SK-N-MC (cell line): ENCODE measurements at places on chromosomes 5 and 9.

GRCh38 chr9:84856181-84856632 lies 186.7 kb downstream of the NTRK2 start:
- no peak for DNase-seq

DNA sequence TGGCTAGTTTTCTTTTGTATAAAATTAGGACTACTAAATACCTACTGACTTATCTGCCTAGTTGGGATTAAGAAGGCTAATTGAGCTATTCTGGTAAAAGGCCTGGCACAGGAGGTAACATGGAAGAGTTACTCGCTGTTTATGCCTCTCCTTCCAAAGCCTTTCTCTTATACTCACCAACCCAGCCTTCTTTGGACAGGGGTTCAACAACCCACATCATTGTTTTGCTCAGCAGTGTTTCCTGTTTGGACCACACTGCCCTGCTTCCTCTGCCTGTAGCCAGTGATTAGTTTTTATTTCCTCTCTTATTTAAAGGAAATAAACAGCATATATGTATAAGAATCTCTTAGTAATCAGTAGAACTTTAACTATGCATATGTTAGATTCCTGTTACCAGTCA lies 85.1 kb upstream of the TLX3 start:
- no peak for DNase-seq

- no peak for DNase-seq
Measured at GRCh38 chr5:31470608-31471007, 61.3 kb downstream of the DROSHA start.

GRCh38 chr9:127923771-127924170 lies 6.8 kb downstream of the PIP5KL1 start:
- no peak for DNase-seq

DNA sequence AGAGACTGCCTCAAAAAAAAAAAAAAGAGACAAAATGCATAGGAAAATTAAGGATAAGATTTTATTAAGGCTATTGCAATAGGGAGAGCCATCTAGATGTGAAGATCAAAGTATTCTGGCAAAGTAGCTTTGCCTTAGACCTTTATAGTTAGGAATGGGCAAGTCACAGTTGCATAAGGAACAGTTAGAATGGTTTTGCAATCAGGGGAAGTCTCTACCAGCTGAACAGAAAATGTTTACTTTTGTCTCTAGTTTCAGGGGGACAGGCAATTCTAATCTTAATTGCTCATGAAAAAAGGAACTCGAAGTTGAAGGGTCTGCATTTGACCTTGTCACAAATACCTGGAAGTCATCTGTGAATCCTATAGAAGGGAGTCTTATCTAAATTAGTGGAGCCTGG lies 13.1 kb upstream of the ATP6V1G1 start:
- no peak for DNase-seq

- no peak for DNase-seq
Measured at GRCh38 chr5:37553720-37554404, 174.7 kb downstream of the WDR70 start.

GRCh38 chr5:155069961-155070360 lies 56.4 kb downstream of the KIF4B start:
- DNase-seq, result no peak

DNA sequence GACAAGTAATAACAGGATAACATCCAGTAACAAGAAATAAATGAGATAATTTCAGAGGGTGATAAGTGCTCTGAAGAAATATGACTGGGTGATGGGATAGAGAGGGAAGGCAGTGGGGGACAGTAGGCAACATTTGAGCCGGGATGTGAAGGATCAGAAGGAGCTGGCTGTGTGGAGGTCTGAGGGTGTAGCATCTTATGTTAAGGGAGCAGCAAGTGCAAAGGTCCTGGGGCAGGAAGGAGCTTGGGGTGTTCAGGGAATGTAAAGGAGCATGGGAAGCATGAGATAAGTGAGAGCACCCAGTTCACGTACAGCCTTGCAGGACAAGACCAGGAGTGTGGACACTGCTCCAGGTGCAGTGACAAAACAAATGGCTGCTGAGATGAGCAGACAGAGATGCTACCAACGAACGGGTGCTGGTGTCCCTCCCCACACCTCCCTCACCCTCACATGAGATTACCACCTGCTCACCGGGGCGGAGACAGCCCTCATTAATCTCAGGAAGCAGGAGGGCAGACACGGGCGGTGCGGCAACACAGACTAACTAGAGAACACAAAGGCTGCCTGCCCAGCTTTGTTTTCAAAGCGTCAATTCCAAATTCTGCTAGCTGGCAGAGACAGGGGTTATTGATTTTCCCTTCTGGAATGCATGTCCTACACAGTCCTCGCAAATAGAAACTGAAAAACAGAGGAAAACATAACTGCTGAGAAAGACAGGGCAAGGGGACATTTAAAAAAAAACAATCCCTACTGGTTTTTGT lies 298.1 kb upstream of the PANK3 start:
- DNase-seq, result no peak

DNA sequence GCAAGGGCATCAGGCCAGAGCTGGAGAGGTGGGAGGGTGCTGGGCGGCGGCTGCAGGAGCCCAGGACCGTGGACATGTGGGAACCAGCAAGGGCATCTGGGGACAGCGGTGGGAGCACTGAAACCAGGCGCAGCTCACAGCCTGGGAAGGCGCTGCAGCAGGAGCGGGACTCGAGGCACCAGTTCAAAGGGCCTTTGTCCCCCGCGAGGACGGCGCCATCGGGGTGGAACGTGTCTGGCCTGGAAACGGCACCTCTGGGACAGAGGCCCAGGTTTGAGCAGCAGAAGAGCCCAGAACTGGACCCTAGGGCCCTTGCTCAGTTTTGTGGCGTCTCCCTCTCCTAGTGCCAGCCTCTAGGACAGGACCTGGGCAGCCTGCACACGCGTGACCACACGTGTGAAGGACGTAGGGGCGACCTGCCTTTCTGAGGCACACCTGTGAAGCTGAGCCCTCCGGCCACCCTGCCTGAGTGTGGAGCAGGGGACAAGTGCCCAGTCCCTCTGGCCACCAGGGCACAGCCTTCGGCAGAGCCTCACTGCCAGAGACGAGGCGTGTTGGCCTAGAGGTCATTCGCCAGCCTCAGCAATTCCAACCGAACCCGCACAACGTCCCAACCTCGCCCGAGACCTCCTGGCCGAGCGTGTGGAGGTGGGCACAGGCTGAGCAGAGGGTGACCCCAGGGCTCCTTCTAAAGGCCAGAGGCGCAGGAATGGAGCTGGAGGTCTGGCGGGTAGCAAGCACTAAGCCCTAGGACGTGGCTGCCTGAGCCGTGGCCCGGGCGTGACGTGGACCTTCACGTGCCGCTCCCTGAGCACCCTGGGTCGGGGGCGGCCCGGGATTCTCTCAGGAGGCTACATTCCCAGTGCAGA lies 2.2 kb upstream of the TMEM210 start:
- DNase-seq, result no peak

DNA sequence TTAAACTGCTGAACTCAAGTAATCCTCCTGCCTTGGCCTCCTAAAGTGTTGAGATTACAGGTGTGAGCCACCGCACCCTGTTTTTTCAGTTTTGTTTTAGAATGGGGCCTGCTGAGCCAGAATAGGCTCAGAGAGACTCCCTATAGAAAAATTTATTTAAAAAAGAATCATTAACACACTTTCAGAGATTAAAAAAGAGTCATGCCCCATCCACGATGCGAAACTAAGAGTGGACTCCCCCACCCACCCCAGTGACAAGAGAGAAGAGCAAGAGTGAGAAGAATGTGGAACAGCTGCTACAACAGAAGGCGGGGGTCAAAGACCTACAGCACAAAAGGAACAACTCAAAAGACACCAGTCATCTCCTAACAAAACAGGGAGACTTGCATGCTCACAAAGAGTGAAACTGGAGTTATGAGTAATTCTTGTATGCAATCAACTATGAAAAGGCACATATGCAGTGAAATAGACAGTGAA lies 47.2 kb downstream of the GLDC start:
- DNase-seq, result no peak

- DNase-seq, result no peak
Measured at GRCh38 chr5:79567926-79568549, 44.2 kb upstream of the TENT2 start.

GRCh38 chr9:132020272-132020671 lies 59.4 kb downstream of the MED27 start:
- no peak for DNase-seq

- no peak for DNase-seq
Measured at GRCh38 chr5:68405784-68406743, 190.5 kb downstream of the PIK3R1 start.

DNA sequence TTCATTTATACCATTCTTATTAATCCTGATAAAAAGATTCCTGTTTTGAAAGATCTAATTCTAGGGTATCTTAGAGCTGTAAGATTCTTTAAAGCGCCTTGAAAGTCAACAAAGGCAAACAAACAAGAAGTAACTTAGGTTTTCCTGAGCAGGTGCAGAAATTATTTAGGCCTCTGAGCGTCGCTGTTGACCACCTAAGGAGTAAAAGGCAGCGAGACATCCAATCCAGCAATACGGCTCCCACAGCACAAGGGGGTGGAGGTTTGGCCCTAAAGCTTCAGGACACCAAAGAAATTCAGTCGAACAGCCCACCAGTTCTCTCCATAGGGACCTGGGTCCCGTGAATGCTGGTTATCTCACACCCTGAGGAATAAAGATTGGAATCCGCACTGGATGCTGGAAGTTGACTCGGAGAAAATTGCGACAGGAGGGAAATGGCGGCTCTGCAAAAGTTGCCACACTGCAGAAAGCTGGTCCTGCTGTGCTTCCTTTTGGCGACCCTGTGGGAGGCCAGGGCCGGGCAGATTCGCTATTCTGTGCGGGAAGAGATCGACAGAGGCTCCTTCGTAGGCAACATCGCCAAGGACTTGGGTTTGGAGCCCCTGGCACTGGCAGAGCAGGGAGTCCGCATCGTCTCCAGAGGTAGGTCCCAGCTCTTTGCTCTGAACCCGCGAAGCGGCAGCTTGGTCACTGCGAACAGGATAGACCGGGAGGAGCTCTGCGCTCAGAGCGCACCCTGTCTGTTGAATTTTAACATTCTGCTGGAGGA lies at the start of gene PCDHGA2:
TSS of gene PCDHGA2 (plus strand) at position 223 of the 769 bp plus-strand sequence.
- no peak for DNase-seq
